ENCODE measurements at places on chromosomes 1 and 21.
A peak's percentile ranks its signal among the peaks of the same experiment; 100 is the strongest.

DNA sequence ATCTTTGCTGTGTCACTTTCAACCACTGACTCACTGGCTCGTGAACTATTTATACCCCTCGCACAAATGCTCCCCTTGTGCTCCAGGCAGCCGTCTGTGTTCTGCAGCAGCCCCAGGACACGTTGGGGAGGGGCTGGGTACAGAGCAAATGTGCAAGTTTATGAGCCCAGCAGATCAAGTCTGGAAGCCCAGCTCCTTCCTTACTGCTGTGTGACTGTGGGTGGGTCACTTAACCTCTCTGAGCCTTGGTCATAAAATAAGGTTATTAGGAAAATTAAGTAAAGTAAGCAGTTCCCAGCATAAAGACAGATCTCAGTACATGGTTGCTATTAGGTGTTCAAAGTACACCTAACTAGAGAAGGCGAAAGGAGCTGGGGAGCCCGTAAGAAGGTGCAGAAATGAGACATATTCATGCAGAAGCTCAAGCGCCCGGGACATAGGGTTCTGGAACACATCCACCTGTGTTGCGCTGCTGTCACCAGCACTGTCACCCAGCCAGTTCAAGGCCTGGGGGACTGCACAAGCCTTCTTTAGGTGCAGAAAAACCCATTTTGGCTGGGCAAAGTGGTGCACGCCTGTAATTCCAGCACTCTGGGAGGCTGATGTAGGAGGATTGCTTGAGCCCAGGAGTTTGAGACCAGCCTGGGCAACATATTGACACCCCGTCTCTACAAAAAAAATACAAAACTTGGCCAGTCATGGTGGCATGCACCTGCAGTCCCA lies 13.8 kb downstream of the EFHD2 start:
- no peak for DNase-seq

GRCh38 chr21:36733857-36734256 lies 34.9 kb downstream of the SIM2 start:
- no peak for DNase-seq

- no peak for DNase-seq
These were observed 77.1 kb downstream of the CD247 start for GRCh38 chr1:167441222-167441621.

- DNase-seq: no peak
These were observed 27.6 kb downstream of the NIPAL3 start for GRCh38 chr1:24443241-24443656.

DNA sequence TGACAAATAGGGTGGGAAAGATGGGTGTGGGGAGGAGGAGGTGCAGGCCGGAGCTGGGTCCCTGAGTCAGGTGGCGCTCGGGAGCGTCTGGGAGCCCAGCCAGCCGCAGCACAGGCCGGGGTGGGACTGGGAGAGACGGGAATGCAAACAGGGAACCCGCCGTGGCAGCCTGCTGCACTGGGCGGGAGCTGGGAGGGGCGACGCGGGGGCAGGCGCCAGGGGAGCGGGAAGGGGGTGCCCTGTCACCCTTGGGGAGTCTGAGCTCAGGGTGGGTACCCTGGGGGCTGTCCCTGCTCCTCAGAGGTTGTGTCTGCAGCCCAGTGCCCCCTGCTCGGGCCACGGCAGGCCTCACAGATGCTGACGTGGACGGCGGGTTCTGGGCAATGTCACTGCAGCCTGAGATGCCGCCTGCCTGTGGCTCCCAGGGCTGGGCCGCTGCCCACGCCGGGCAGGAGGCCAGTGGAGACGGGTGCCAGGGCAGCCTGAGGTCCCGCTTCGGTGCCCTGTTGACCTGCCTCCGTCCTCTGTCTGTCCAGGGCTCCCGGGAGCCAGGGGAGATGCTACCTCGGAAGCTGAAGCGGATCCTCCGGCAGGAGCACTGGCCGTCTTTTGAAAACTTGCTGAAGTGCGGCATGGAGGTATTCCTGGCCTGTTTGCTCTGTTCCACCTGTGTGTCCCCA lies 16.6 kb upstream of the LRRC3 start:
- DNase-seq: peak; percentile 58

GRCh38 chr1:28173151-28173979 lies 3.1 kb downstream of the PTAFR start:
- DNase-seq: no peak

- no peak for DNase-seq
These were observed 3.0 kb downstream of the HLX start for GRCh38 chr1:220882061-220882891.

- no peak for DNase-seq
These were observed 167.5 kb upstream of the C1orf105 start for GRCh38 chr1:172252958-172253357.

- DNase-seq: no peak
These were observed 15.3 kb upstream of the FHAD1 start for GRCh38 chr1:15231714-15232201.

- no peak for DNase-seq
These were observed 41.0 kb upstream of the HAO2 start for GRCh38 chr1:119327450-119328155.

GRCh38 chr1:166190400-166190799 lies 23.6 kb upstream of the FAM78B start:
- DNase-seq: no peak

Data from tibial artery (tissue), 4 donors.